ENCODE measurements at places on chromosomes 2 and 18. TPM values are rescaled to one million over a fixed set of nuclear protein-coding genes. Genes with fewer than 3 reads are reported as not detected.

CFAP65 gene
- total RNA-seq: not detected

- H3K27ac ChIP-seq: no peak overlapping the region
- no peaks in the 10 kb centered on the region for H3K36me3 ChIP-seq
- H3K4me3 ChIP-seq: no peak overlapping the region
- no peaks in the 10 kb centered on the region for H3K27me3 ChIP-seq
Observed at GRCh38 chr18:58505181-58505580, 123.7 kb downstream of the ALPK2 start.

DNA sequence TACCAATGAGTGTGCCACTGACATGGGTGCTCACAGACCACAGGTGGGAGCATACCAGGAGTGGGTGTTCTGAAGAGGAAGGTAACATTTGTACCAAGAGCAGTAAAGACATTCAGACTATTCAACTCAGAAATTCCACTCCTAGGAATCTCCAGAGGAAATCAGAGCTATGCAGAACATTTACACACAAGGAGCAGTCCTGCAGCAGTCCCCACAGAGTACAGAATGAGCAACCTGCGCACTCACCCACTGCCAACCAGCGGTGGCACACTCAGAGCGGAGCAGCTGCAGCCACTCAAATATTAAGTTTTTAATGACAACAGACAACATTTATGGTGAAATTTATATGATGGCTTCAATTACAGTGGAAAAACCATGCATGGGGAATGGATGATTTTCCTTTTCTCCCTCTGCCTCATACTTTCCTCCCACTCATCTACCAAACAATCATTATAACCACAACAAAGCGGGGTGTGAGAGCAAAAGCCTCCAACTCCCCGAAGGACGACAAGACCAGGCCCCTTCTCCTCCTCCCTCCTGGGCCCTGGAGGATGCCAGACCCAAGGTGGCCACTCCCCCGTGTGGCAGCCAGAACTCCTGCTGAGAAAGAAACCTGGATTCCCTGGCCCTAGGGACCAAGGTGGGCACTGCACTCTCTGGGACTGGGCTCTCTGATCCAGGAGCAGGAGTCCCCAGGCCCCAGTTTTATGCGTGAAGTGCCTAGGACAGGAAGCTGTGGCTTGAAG lies 5.4 kb downstream of the HS6ST1 start:
- no peaks in the 10 kb centered on the region for H3K36me3 ChIP-seq
- no peak overlapping the region for H3K4me3 ChIP-seq
- no peak for DNase-seq
- peaks cover 55% of the 10 kb centered on the region for H3K4me1 ChIP-seq
- no peaks in the 10 kb centered on the region for H3K27me3 ChIP-seq

LDLRAD4 gene
- total RNA-seq: 35.5 TPM

GRCh38 chr2:158491072-158491471 lies 34.3 kb downstream of the PKP4 start:
- H3K4me3 ChIP-seq: no peak overlapping the region
- no peak for DNase-seq
- H3K27me3 ChIP-seq: no peaks in the 10 kb centered on the region
- no peak overlapping the region for H3K27ac ChIP-seq

DNA sequence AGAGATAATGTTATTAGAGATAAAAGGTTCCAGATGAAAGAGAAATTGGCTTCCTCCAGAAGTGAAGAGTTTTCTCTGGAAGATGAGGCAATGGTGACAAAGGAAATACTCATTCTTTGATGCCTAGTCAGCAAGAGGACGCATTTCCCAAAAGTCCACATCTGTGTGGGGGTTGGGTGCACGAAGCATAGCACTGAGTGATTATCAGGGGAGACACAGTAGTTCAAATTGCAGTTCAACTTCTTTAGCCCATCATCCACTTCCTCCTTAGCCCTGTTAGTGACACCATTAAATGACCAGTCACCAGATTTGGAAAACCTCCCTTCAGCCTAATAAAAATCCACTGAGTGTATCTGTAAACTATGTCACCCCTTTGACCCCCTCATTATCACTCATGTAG lies 80.9 kb upstream of the PHLPP1 start:
- no peak for DNase-seq
- no peaks in the 10 kb centered on the region for H3K36me3 ChIP-seq
- no peak overlapping the region for H3K4me3 ChIP-seq
- no peak overlapping the region for H3K27ac ChIP-seq
- H3K27me3 ChIP-seq: no peaks in the 10 kb centered on the region
- H3K4me1 ChIP-seq: no peaks in the 10 kb centered on the region

HS1BP3 gene
- total RNA-seq: 17.7 TPM

GRCh38 chr18:58148954-58149471 lies 105.0 kb downstream of the NEDD4L start:
- no peaks in the 10 kb centered on the region for H3K36me3 ChIP-seq
- no peaks in the 10 kb centered on the region for H3K4me1 ChIP-seq
- H3K4me3 ChIP-seq: no peak overlapping the region
- H3K27me3 ChIP-seq: no peaks in the 10 kb centered on the region
